ENCODE measurements at places on chromosomes 2 and 18. TPM values are rescaled to one million over a fixed set of nuclear protein-coding genes. Genes with fewer than 3 reads are reported as not detected.

DNA sequence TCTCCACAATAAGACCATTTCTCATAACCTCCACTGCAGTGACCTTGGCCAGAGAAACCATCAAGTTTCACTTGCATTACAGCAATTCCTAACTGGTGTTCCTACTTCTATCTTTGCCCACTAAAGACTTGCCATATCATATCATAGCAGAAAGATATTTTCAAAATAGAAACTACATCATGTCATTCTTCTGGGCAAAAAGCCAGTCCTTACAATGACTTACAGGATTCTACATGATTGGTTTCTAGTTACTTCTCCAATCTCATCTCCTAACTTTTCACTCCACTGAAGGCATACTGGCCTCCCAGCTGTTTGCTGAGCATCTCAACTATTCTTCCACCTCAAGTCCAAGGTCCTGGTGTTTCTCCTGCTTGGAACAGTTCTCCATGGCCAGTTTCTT lies 151.4 kb downstream of the HNMT start:
- DNase-seq: no peak
- no peak overlapping the region for H3K27ac ChIP-seq
- no peaks in the 10 kb centered on the region for H3K27me3 ChIP-seq
- no peak overlapping the region for H3K4me3 ChIP-seq
- H3K36me3 ChIP-seq: no peaks in the 10 kb centered on the region

DNA sequence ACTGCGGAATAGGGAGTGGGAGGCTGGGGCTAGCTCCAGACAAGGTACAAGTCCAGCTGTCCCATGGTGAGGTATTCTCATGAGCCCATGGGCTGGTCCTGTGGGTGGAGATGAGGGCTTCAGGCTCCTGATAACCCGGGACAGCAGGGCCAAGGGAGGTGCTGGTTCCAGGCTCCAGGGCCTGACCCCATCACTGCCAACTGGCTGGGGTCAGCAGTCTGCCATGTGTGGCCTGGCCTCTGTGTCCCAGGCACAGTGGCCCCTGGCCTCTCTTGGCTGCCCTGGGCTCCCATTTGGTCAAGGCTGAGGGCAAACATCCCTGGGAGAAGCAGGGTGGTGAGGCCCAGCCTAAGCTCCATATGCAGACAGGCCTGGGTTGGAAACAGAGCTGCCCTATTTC lies 966 bp upstream of the OXER1 start:
- no peaks in the 10 kb centered on the region for H3K27me3 ChIP-seq
- no peak overlapping the region for H3K4me3 ChIP-seq
- no peak for DNase-seq
- no peaks in the 10 kb centered on the region for H3K36me3 ChIP-seq
- H3K4me1 ChIP-seq: no peaks in the 10 kb centered on the region

DNA sequence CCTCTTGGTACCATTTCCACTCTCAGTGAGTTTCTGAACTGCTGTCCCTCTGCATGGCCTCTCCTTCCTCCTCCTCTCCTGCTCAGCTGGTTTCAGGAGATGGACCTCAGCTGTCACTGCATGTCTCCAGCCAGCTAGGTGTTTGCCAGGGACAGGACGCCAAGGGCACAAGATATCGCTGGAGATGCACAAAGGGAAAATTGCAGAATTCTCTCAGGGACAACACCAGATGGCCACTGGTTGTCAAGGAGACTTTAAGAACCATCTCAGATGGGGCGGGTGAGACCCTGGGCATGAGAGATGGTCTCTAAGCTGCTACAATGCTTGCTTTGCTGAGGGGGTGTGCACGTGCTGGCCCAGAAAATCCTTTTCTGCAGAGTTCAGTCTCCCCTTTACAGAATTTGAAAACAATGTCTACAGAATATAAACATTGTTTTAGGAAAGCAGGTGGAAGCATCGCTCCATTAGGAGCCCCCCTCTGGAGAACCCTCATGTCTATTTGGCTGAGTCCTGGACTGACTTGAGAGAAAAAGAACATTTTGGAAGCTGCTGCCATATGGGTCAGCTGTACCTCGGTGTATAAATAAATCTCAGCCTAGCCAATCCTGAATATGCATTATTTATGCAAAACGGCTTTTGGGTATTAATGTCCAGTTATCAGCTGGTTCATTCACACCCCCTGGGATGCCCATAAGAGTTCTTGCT lies 57.8 kb upstream of the SPP2 start:
- no peak for DNase-seq
- H3K4me3 ChIP-seq: no peak overlapping the region

DNA sequence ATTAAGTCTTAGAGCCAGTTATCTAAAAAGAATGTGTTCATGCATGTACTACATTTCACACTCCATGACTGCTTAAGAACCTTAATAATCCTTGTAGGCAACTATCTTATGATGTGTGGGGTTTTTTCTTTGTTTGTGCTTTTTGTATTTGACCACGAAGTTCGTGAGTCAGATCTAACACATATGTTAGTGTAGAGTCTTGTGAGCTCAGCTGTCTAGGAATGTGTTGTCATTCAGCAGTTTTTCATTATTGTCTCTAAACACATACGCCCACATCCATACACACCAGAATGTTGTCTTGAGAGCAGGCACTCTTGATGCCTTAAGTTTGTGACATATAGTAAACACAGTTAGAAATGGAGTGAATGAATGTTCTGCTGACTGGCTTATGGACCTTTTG lies 38.4 kb downstream of the CAB39 start:
- H3K4me1 ChIP-seq: peaks cover 6% of the 10 kb centered on the region
- peaks cover 7% of the 10 kb centered on the region for H3K36me3 ChIP-seq
- H3K4me3 ChIP-seq: no peak overlapping the region
- no peak overlapping the region for H3K27ac ChIP-seq
- DNase-seq: no peak

The RPRM gene
- 0.26 TPM for total RNA-seq
